ENCODE measurements at places on chromosomes 12 and 14. TPM values are rescaled to one million over a fixed set of nuclear protein-coding genes. Genes with fewer than 3 reads are reported as not detected.

The NTF3 gene
- 2.0 TPM for total RNA-seq

The ACSS3 gene
- total RNA-seq: 0.68 TPM

The B3GNT4 gene
- 2.0 TPM for total RNA-seq

The IFNG-AS1 gene
- total RNA-seq: not detected

The BCL11B gene
- total RNA-seq: 10.6 TPM

The MGAT4C gene
- total RNA-seq: not detected
